Myometrial cell (primary cell): ENCODE measurements at places on chromosomes 16 and 17. TPM values are rescaled to one million over a fixed set of nuclear protein-coding genes. Genes with fewer than 3 reads are reported as not detected.

HSD17B1 gene
- 1.4 and 4.6 TPM in 2 replicates for total RNA-seq

LPCAT2 gene
- total RNA-seq: 8.1 and 12.6 TPM in 2 replicates

MT4 gene
- not detected in 2 replicates for total RNA-seq

FOXL1 gene
- 11.2 and 11.7 TPM in 2 replicates for total RNA-seq

ALDH3A1 gene
- not detected in 2 replicates for total RNA-seq

RAC3 gene
- 27.1 and 38.8 TPM in 2 replicates for total RNA-seq

TBC1D26 gene
- total RNA-seq: not detected in 2 replicates

TBC1D3B gene
- total RNA-seq: not detected in 2 replicates

ASPA gene
- 1.2 and 1.6 TPM in 2 replicates for total RNA-seq

TMEM100 gene
- total RNA-seq: 1.4 and 1.9 TPM in 2 replicates

RNF222 gene
- not detected in 2 replicates for total RNA-seq

MYH13 gene
- total RNA-seq: not detected in 2 replicates

CCDC78 gene
- 0.29 and 0.71 TPM in 2 replicates for total RNA-seq

EFNB3 gene
- total RNA-seq: 0.18 TPM in 1 of 2 replicates, not detected in the other
